Thoracic aorta (tissue), 2 donors: ENCODE measurements at places on chromosomes 5 and 9. TPM values are rescaled to one million over a fixed set of nuclear protein-coding genes. Genes with fewer than 3 reads are reported as not detected.

DNA sequence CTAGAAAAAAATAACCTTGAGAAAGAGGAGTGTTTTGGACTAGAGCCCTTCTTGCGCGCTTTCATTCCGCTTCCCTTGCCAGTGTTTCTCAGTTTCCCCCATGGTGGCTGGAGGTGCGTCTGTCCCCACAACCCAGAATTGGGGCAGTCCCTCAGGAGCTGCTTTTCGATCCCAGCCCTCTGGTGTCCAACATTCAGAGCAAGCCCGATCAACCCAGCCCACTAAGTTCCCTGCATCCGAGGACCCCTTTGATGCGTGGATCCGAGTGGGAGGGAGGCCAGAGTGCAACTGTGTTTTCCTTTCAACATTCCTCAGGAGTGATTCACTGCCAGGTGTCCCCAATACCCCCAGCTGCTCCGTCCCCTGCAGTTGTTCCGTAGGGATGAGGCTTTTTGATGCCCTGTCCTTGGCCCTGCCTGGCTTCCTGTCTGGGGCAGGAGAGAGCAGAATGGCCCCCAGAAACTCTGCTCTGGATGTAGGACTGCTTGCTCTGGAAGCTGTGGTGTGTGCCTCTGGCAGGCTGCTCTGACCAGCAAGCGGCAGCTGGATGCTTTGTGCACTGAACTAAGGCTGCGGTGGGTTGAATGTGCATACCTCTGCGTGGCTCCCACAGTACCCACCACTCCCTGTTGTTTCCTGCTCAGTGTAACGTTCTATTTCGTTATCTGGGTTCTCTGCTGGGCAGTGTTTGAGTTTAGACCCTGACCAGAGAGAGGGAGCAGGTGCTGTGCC lies 117.5 kb downstream of the BOD1 start:
- DNase-seq = no peak

- no peak for DNase-seq
Measured at GRCh38 chr5:56429110-56429561, 196.0 kb upstream of the ANKRD55 start.

DNA sequence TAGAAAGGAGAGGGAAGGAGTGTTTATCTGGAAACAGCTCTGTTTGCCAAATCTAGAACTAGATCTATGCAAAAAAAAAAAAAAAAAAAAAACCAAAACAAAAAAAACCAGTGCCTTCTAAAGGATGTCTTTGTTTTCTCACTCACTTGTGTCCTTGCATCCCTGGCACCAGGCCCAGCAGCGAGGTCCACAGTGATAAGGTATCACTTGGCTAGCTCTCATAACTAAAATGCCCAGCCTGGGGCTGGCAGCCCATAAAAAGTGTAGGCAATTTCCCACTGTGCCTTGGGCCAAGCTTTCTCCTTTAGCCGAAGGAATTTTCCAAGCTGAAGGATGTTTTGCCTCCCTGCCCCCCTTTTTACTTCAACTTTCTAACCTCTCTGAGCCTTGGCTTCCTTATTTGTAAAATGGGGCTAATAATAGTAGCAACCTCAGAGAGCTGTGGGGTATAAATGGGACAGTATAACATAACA lies 20.8 kb downstream of the RGS3 start:
- no peak for DNase-seq

DNA sequence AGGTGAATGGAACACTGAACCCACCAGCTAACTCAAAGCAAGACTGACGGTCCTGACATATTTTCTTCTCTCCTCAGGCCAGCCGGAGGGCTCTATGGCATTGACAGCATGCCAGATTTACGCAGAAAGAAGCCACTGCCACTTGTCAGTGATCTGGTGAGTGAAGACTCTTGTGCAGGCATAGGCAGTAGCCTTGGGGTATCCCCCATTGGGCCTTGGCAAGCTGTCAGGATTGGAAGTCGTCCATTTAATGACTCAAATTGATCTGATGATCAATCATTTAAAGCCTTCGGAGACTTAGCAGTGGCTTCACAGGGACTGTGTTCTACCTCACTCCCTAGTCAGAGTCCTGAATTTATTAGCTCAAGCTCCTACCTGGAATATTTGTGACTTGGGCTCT lies 119.7 kb upstream of the RUSC2 start:
- no peak for DNase-seq

DNA sequence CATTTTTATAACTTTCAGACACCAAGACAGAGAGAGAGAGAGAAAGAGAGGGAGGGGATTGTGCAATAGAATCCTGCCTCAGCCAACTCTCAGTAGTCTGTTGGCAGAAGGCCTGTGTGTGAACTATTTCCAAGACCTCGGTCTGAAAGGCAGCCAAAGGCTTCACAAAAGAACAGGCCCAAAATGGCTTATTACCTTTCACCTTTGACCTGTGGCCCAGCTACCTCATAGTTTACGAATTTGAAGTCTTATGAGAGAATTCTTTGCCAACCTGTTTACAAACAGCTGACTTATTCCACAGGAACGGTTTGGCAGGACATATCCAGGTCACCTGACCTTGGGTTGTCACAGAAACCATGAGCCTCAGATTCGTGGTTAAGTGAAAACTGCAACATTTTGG lies 48.6 kb downstream of the NR2F1-AS1 start:
- DNase-seq = no peak

GRCh38 chr5:44871401-44871800 lies 62.7 kb downstream of the MRPS30 start:
- DNase-seq = no peak

- DNase-seq = peak; percentile 69
Measured at GRCh38 chr5:150645070-150645700, 4.7 kb downstream of the SYNPO start.

DNA sequence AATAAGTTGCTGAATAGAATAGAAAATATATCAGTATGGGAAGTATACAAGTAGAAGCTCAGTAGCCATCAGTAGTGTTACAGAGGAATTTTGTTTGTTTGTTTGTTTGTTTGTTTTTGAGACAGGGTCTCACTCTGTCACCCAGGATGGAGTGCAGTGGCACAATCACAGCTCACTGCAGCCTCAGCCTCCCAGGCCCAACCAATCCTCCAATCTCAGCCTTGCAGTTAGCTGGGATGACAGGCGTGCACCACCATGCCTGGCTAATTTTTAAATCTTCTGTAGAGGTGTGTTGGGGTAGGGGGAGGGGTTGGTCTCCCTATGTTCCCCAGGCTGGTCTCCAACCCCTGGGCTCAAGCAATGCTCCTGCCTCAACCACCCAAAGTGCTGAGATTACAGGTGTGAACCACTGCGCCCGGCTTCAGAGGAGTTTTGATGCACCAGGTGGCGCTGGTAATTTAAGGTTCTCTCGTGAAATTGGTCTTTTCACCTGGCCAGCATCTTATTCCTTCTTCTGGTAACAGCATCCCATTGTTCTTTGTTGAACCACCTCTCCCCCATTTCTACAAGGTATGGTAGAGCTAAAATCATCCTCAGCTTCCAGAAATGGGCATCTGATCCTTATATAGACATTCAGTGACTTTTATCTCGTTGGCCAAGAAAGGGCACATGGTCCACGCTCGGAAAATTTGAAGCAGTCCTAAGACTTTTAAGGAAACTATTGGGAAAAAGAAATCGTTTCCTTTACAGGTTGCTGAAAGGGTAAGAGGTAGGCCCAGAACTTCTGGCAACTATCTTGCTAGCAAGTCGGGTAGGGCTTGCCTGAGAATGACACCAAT lies 157.1 kb downstream of the ARRDC3 start:
- DNase-seq = no peak

DNA sequence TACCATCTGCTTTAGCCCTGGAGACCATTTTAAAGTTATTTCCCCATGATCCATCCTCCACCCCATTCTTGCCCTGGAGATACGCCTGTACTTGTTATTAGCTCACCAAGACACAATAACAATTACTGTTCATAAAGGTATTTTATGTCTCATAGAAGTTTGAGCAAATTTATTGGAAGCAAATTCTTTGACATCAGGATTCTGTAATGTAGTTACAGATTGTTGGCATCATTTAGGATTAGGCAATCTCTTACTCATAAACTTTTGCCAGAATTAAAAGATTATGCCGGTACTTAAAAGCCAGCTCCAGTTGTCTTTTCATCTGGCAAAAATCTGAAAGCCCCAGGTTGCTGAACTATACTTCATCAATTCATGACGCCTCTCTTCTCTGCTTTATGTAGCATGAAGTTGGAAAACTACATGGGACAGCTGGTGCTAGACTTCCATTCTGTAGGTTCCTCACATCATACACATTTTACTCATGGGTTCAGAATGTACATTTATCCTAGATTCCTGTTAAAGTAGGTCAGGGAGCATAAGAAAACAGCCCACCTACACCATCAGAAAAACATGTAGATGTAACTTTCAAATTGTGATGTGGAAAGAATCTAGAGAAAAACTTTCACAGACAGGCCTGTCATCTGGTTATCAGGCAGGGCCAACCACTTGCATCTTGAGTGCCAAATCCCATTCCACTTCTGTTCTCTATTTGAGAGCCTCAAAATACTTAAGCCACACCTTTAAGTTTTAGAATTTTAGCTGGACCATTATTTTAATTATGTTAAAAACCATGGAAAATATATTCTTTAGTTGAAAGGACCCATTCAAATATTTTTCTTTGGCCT lies 14.0 kb downstream of the ATP10B start:
- no peak for DNase-seq

- DNase-seq = no peak
Measured at GRCh38 chr9:135478829-135479468, 633 bp upstream of the PPP1R26 start.

GRCh38 chr5:42993516-42994245 lies 46.4 kb downstream of the ANXA2R start:
- DNase-seq = no peak

GRCh38 chr5:94744906-94745305 lies 126.4 kb downstream of the SLF1 start:
- no peak for DNase-seq

DNA sequence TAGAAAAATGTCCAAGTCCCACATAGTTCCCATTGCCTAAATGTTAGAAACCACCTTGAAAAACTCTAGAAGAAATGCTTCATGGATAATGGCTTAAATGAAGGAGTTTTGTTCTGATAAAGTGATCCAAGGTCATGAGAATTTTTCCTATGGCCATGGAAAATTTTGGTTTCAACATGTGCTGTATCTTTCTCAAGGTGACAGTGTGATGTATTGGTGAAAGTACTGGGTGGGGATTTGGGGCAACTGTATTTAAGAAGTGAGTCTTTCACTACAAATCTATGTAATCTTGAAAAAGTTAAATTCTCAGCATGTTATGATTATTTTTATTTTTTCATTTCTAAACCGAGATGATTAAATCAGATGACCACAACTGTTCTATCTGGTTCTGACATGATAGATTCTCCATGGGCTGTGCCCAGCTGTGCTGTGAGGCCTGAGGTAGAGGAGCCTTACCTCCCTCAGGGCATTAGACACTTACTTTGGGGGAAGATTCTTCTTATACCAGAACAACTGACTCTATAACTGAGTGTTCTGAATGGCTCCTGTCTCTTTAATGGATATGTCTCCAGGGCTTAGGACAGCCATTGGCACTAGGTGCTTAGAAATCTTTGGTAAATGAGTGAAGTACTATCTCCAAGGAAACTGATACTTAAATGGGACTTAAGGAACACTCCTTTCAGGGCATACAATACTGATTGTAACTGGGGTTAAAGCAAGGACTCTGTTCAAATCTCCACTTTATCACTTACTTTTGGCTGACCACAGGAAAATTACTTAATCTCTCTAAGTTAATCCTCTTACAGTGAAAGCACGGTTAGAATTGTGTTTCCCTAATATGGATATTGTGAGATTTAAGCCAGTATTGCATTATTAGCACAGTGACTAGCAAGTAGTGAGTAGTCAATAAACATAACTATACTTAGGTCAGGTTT lies 397.4 kb upstream of the MEF2C start:
- no peak for DNase-seq

GRCh38 chr5:133392448-133392847 lies 219.9 kb downstream of the FSTL4 start:
- DNase-seq = no peak

The ABO gene
- 0.21 TPM for total RNA-seq

The CREBRF gene
- total RNA-seq = 39.3 TPM

The EIF4E1B gene
- not detected for total RNA-seq

The DEPDC1B gene
- total RNA-seq = not detected

The ARL14EPL gene
- 1.7 TPM for total RNA-seq

The SPINK5 gene
- not detected for total RNA-seq
